ENCODE measurements at places on chromosomes 12 and 14.
A peak's percentile ranks its signal among the peaks of the same experiment; 100 is the strongest.

GRCh38 chr12:69123919-69124638 is 115.3 kb upstream of the CPSF6 start:
- no peak for DNase-seq

GRCh38 chr12:61525331-61525730 is 734.9 kb upstream of the USP15 start:
- no peak for DNase-seq

DNA sequence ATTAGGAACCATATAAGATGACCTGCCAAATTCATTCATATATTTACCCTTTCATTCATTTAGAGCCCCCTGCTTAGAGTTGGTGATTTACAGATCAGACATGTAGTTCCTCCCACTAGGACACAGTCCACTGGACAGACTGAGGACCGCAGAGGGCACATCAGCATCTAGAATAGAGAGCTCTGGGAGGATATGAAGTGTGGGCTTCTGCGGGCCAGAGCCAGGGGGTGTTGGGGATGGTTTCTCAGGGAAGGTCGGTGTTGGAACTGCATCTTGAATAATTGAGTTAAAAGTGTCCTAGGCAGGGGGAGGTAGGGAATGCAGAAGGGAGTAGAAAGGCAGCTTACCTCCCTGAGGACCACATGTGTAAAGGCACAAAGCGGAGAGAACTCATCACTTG is 42.9 kb downstream of the KLC1 start:
- DNase-seq = no peak

GRCh38 chr12:31954925-31955858 is 4.0 kb upstream of the RESF1 start:
- no peak for DNase-seq

DNA sequence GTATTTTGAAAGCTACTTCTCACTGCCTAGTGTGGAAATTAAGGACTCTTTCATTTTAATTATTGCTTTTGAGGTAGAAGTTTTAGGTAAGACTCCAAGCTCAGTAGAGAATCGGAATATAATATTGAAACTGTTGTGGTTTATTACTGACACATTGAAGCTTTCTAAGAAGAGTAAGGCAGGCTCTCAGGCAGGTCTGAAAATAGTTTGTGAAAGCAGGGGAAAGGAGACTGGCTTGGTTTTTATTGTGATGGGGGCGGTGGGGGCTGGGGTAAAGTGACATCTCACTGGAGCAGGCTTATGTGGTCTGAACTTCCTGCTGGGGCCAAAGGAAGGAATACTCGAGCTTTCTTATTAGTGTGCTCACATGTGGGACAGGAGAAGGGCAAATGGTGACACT is 79.5 kb downstream of the OTOGL start:
- DNase-seq = no peak

DNA sequence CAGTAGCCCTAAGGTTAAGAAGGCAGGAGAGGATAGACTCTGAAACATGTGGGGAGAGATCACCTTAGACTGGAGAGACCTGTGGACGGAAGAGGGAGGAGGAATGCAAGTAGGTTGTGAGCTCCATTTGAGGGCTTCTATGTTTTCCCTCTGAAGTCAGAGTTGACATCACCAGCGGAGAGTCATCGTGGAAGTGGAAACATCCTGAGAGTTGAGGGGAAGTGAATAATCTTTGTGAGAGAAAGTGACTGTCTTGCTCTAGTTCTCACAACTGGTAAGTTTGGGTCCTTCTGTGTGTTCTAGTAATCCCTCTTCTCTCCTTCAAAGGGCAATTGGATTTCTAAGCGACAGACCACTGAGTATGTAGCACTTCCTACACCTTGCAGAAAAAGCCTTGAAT is 103.6 kb upstream of the CCND2 start:
- DNase-seq = no peak

DNA sequence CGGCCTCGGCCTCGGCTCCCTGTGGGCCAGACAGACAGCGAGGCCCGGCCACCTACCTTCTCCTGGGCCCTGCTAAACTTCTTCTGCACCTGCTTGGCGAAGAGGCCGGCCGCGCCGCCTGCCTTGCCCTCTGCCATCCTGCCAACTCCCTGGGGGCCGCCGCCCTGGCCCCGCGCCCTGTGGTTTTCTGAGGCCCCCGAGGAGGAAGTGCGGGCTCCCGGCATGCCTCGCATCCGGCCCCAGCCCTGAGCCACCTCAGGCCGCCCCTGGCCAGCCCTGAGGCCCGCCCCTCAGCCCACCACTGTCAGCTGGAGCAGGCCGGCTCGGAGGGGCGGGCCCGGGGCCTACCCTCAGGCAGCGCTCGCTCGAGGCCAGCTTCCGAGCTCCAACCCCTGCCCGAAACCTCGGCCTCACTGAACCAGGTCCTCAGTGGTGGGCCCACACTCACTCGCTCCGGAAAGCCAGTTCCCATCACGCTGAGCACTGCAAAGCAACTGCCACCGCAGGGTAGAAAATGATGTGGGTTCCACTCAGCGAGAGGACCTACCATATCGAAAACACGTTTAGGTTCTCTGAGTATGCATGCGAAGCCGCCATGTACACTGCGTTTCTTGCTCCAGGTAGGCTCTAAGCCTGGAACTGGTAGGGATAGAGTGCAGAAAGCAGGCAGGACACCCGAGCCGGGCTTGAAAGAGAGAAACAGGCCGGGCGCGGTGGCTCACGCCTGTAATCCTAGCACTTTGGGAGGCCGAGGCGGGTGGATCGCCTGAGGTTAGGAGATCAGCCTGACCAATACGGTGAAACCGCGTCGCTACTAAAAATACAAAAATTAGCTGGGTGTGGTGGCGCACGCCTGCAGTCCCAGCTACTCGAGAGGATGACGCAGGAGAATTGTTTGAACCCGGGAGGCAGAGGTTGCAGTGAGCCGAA is at the start of gene BIN2:
TSS of gene BIN2 (minus strand) at position 209 of the 930 bp plus-strand sequence. CDS start at position 137, 72 bp downstream.
- peak; percentile 35 for DNase-seq

- DNase-seq = no peak
Measured at GRCh38 chr12:18375131-18375530, 113.8 kb downstream of the PIK3C2G start.

- DNase-seq = no peak
Measured at GRCh38 chr12:62625228-62625627, 158.6 kb downstream of the MON2 start.

- no peak for DNase-seq
Measured at GRCh38 chr14:63578300-63578699, 35.1 kb upstream of the PPP2R5E start.

GRCh38 chr12:22103418-22103817 is 57.4 kb downstream of the CMAS start:
- no peak for DNase-seq

- DNase-seq = no peak
Measured at GRCh38 chr14:63795532-63795931, 57.3 kb upstream of the SYNE2 start.

GRCh38 chr12:69309461-69309860 is 38.7 kb upstream of the LYZ start:
- DNase-seq = no peak

GRCh38 chr12:54352891-54353874 is 11.1 kb downstream of the GPR84 start:
- no peak for DNase-seq

DNA sequence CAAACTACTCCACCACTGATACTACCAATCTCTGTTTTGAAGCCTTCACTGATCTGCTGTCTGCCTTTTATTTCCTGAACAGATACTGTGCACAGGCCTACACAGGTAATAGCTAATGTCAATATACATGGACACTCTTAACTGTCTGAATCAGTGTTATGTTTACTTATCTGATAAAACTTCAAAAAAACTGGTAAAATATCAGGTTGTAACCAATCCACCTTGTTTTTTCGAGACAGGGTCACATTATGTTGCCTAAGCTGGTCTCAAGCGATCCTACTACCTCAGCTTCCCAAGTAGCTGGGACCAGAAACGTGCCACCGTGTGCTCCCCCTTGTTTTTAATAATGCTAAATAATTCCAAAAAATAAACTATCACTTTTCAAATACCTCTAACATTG is 43.5 kb downstream of the HECTD1 start:
- no peak for DNase-seq

DNA sequence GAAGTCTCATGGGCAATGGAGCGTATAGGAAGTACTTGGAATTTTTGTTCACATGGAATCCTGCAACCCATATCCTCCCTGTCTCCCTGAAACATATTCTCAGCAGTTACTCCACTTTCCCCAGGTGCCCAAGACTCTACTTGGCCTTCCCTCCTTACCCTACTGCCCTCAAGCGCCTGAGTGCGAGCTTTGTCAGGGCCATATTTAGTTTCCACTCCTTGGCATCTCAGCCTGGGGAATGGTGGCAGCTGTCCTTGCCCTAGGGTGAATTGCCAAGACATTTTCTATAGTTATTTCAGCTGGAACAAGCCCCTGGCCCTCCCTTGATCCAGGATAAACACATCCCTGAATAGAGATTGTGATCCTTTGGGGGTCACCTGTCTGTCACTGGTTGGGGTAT is 569.3 kb upstream of the LRFN5 start:
- no peak for DNase-seq

- DNase-seq = no peak
Measured at GRCh38 chr12:101455685-101456084, 19.5 kb upstream of the SPIC start.

GRCh38 chr12:131027876-131028586 is 74.3 kb downstream of the ADGRD1 start:
- no peak for DNase-seq

All from stimulated activated CD4-positive, alpha-beta T cell treated with anti-CD3 and anti-CD28 coated beads, Interleukin-1b, Interleukin-23, amount 100 ng/mL, for 1 hour (primary cell).